ENCODE measurements at places on chromosomes 1 and 21.
A peak's percentile ranks its signal among the peaks of the same experiment; 100 is the strongest.

DNA sequence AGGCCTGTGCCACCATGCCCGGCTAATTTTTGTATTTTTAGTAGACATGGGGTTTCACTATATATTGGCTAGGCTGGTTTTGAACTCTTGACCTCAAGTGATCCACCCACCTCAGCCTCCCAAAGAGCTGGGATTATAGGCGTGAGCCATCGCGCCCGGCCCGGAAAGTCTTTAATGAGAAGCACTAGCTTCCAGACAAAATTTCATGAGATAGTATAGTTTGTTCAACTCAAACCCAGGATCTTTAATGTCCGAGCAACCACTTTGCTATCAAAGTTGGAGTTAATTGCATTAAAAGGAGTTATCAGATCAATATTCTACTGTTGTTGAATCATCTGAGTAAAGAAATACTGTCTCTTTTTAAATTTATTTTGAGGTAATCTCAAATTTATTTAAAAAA lies 4.8 kb downstream of the TSNAX start:
- no peak for DNase-seq

DNA sequence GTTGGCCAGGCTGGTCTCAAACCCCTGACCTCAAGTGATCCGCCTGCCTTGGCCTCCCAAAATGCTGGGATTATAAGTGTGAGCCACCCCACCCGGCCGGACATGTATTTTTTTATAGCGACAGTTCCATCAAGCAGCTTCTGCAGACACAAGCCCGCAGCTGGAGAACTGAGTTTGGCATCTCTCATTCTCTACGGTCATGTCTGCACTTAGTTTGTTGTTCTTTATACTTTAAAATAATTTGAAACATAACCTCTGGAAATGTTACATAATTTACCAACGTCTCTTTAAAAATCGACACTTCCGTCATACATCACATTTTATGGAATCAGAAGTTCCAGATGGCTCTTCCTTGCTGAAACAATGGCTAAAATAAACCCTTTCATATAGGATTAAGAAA lies 183.6 kb downstream of the DYRK1A start:
- DNase-seq: no peak

- no peak for DNase-seq
Observed at GRCh38 chr1:10679496-10680220, 116.8 kb downstream of the CASZ1 start.

- DNase-seq: no peak
Observed at GRCh38 chr1:163241746-163242145, 39.0 kb upstream of the RGS5 start.

DNA sequence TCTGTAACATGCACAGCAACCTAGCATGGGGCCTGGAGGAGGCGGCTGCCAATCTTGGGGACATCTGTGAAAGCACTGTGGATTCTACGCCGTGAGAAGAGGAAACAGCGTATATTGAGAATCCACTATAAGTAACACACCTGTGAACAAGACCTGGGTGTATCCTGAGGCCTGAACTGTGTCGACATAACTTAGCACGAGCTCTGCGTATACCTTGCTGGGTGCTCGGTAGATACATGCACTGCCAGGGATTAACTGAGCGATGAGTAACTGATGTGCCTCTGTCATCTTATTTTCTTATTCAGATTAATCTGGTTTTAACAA lies 58.6 kb downstream of the DDX20 start:
- no peak for DNase-seq

- DNase-seq: no peak
Observed at GRCh38 chr1:15287035-15287979, 40.3 kb downstream of the FHAD1 start.

GRCh38 chr1:89888480-89889322 lies 67.9 kb downstream of the LRRC8D start:
- DNase-seq: no peak

DNA sequence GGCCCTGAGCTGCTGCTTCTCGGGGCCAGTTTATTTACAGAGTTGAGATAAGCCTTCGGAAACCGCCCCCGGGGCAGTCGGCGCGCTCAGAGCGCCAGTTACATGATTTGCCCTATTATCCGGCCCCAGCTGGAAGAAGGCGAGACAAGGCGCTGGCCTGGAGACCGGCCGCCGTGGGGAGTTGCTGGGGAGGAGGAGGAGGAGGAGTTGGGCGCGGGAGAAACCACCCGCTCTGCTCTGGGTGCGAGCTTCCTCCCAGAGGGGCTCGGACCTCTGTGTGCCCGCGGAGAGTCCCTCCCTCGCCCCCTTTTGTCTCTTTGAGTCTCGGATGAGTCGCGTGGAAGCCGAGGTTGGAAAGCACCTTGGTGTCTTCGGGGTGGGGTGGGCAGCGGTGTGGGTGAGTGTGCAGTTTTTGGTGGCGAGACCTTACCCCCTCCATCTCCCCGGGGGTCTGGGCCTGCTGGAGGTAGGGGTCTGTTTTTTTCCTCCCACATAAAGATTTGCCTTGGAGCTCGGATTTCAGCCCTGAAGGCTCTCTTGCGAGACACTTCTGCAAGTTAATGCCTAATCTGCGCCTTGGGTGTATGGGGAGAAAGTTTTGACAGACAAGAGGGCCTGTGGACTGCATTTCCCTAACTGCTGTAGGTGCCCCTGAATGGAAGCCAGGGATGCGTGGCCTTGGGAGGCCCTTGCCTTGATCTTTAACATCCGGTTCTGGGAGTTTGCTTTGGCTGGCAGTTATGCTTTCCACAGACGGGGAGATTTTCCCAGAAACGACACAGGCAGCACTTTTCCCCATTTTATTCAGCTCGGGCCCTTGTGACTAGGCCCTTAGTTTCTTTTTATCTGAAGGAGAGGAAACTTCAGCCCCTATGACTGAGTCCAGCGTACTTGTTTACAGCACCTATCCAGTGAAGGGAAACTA lies 80.0 kb downstream of the NDUFS5 start:
- DNase-seq: no peak

- no peak for DNase-seq
Observed at GRCh38 chr1:234256359-234256758, 116.9 kb upstream of the COA6 start.

GRCh38 chr1:248622570-248623001 lies 12.3 kb downstream of the OR2T11 start:
- no peak for DNase-seq

DNA sequence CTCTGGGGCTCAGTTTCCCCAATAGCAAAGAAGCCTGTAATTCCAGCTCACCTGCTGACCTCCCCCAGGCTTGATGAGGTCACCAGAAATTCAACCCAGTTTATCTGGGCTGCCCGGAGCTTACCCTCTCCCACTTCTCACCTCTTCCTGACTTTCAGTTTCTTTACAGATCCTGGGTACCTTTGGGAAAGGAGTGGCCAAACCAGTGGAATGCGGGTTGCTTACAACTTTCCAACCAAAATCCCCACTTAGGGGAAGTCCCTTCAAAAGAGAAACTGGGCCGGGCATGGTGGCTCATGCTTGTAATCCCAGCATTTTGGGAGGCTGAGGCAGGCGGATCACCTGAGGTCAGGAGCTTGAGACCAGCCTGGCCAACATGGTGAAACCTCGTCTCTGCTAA lies 5.9 kb upstream of the MARCKSL1 start:
- no peak for DNase-seq

DNA sequence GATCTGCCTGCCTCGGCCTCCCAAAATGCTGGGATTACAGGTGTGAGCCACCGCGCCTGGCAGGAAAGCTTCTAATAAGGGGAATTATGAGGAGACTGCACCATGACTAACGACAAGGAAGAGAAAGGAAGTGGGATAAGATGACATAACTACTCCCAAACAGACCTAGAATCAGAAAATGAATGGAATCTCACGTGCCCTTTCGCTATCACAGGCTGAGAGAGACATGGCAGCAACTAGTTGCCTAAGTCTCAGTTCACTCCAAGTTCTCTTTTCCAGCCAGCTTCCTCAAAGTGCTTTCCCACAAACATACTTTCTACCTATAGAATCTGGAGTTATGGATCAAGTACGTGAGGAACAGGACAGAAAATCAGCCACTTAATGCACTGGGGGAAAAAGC lies 2.0 kb downstream of the PI4KB start:
- DNase-seq: no peak

- DNase-seq: peak; percentile 51
Observed at GRCh38 chr1:209860293-209860881, 32.6 kb downstream of the UTP25 start.

DNA sequence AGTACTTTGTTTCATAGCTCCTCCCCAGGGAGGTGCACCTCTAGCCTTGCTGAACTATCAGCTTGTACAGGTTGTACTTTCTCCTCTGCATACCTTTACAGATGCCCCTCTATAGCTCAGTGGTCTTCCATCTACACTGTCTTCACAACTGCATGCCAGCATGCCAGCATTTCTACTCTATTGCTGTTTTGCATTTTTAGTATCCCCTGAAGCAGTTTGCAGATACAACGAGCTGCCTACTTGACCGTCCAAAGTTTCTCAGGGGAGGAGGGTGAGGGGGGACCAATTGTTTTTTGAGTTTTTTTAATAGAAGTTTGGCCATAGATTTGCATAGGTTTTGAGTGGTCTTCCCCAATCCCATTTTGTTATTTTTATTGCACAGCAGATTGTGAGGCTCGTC lies 27.6 kb upstream of the CTH start:
- DNase-seq: no peak

DNA sequence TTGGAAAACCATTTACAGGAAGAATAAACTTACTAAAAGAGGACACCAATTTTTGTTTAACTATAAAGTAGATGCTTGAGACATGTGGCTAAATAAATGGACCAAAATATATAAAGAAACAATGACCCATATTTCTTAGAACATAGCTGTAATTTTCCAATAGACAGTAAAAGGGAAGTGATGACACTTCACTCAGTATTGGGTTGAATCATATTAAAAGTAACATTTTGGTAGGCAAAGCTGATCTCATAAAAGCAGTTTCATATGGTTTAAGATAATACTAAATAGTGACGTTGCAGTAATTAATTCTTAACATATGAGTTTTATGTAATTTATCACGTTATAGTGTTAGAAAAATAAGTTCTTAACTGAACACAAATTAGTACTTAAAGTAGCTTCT lies 308.9 kb upstream of the RUNX1 start:
- DNase-seq: no peak

DNA sequence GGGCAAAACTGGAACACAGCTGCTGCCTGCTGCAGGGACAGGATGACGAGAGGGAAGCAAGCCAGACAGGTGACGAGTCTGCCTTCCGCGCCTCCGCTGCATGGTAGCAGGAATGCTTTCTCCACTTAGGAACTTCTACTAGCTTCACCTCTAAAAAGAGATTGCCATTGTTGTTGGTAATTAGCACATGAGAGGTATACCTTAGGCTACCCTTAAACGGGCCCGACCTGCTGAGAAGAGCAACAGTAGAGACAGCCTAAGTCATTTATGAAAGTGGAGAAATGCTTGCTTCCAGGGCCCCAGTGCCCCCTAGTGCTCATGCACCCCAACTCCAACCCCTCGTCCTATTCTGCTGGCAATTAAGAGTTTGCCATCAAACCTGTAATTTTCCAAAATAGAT lies 96.9 kb upstream of the AKT3 start:
- DNase-seq: peak; percentile 62

DNA sequence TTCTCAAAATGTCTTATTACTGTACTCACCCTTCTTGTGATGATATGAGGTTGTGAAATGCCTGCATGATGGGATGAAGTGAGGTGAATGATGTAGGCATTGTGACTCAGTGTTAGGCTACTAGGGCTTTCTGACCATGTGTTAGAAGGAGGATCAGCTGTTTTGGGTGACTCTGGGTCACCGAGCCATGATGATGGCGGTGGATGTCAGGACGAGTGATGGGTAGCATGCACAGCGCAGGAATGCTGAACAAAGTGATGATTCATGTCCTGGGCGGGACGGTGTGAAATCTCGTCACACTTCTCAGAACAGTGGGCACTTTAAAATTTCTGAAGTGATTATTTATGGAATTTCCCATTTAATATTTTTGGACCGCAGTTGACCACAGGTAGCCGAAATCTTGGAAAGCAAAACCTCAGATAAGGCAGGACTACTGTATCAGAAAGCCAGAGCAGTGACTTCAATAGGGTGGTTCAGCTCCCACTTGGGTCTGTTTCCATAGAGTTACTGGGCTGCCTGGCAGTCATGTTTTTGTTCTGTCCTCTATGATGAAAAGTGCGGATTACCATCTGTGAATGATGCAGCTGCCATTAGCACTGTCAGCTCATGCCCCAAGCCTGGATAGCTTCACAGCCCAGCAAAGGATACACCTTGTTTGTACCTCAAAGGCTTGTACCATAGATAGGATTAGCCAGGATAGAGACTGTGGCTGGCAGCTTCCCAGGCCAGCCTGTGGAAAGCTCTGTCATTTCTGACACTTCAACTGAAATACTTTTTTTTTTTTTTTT lies 26.6 kb downstream of the IL6R start:
- DNase-seq: peak; percentile 79

GRCh38 chr1:31327381-31327780 lies 30.5 kb downstream of the ZCCHC17 start:
- DNase-seq: no peak

DNA sequence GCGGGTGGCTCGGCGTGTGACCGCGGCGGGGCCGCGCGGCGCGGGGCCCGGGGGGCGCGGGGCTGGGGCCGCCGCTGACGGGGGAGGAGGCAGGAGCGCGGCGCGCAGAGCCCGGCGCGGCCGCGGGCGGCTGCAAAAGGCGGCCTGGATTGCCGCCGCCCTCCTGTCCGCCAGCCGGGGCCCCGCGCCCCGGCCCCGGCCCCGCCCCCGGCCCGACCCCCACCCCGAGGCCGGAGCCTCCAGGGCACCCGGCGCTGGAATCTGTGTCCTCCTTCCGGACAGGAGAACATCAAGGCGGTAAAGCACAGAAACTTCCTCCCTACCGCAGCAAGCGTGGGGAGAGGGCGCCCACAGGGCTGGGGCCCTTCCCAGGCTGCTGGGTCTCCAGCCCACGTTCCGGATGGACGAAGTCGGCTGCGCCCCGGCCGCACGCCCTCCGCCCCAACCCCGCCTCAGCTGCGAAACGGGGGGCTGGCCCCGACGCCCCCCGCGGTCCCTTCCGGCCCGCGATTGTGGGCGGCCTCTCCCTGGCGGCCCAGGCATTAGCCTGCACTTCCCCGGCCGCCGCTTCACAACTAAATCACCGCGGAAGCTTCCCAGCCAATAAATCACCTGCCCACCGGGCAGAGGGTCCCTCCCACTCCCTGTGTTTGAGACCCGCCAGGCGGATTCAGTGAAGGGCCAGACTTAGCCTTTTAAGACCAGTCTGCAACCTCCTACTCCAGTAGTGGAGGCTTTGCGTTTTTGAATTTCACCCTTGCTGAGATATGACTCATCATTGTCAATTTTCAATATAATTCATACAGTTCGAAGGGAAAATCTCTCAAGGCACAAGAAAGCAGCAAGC lies 106.0 kb downstream of the SLC45A1 start:
- no peak for DNase-seq

DNA sequence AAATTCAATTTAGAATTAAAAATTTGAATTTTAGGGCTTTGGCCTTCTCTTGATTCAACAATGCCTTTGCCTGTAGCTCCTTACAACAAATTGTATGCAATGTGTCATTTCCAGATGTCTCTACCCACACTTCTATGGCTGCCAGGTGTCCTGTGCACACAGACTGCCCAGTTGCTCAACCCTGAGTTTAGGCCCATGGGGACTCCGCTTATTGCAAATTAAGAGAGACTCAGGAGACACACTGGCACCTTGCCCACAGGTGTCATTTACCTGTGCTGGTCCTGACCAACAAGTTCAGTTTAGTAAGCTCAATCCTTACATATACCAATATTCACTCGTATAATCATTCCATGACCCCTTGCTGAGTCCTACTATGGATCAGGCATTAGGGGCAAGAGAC lies 236.1 kb downstream of the OMA1 start:
- no peak for DNase-seq

GRCh38 chr1:107443027-107443426 lies 302.2 kb downstream of the NTNG1 start:
- DNase-seq: no peak

GRCh38 chr1:165851034-165851658 lies 23.7 kb downstream of the UCK2 start:
- peak; percentile 17 for DNase-seq
